Bronchial epithelial cell (primary cell): ENCODE measurements at places on chromosomes 3 and 15. TPM values are rescaled to one million over a fixed set of nuclear protein-coding genes. Genes with fewer than 3 reads are reported as not detected.

KNL1 gene
- total RNA-seq = 0.53 and 1.0 TPM in 2 replicates

CYP8B1 gene
- total RNA-seq = not detected in 2 replicates

GABRA5 gene
- not detected in 2 replicates for total RNA-seq

SLC28A2 gene
- not detected in 2 replicates for total RNA-seq

CPEB1 gene
- total RNA-seq = under 0.01 TPM in 2 replicates

PLCH1 gene
- total RNA-seq = 0.13 and 0.26 TPM in 2 replicates

PRR20G gene
- total RNA-seq = not detected in 2 replicates

PLA1A gene
- total RNA-seq = not detected in 2 replicates

LEKR1 gene
- under 0.01 and 0.64 TPM in 2 replicates for total RNA-seq

PDZRN3 gene
- total RNA-seq = 0.77 and 0.79 TPM in 2 replicates

PROS1 gene
- total RNA-seq = 4.2 and 6.0 TPM in 2 replicates

CLASP2 gene
- total RNA-seq = 43.4 and 59.5 TPM in 2 replicates

RBPMS2 gene
- total RNA-seq = not detected in 2 replicates

ACSBG1 gene
- total RNA-seq = not detected in 2 replicates

SERINC4 gene
- total RNA-seq = 0.13 TPM in 1 of 2 replicates, not detected in the other

ZNF501 gene
- total RNA-seq = 5.5 and 6.8 TPM in 2 replicates

SYNPR gene
- not detected in 2 replicates for total RNA-seq

CD276 gene
- total RNA-seq = 14.5 and 21.9 TPM in 2 replicates

TPRG1 gene
- 1.6 and 2.4 TPM in 2 replicates for total RNA-seq

FES gene
- total RNA-seq = 2.6 and 3.2 TPM in 2 replicates

CX3CR1 gene
- not detected in 2 replicates for total RNA-seq

NOX5 gene
- total RNA-seq = under 0.01 TPM in 1 of 2 replicates, not detected in the other

PARP14 gene
- total RNA-seq = 13.2 and 23.0 TPM in 2 replicates

GOLGA8M gene
- total RNA-seq = 0.13 TPM in 1 of 2 replicates, not detected in the other

GPR171 gene
- not detected in 2 replicates for total RNA-seq

CYFIP1 gene
- 59.5 and 61.4 TPM in 2 replicates for total RNA-seq

TRPM1 gene
- under 0.01 and 0.13 TPM in 2 replicates for total RNA-seq

PLA2G4D gene
- under 0.01 TPM in 2 replicates for total RNA-seq

AHSG gene
- 0.13 TPM in 1 of 2 replicates, not detected in the other for total RNA-seq

LINGO1 gene
- not detected in 2 replicates for total RNA-seq

CFAP20DC gene
- total RNA-seq = 6.7 and 6.8 TPM in 2 replicates

FBXO40 gene
- total RNA-seq = not detected in 2 replicates

DLL4 gene
- 0.13 TPM in 1 of 2 replicates, not detected in the other for total RNA-seq

TERC gene
- total RNA-seq = 118 and 346 TPM in 2 replicates

RAB6B gene
- total RNA-seq = under 0.01 and 0.13 TPM in 2 replicates

LRRK1 gene
- 4.2 TPM in 2 replicates for total RNA-seq

PLSCR5 gene
- not detected in 2 replicates for total RNA-seq

SEMA4B gene
- total RNA-seq = 90.6 and 156 TPM in 2 replicates

SPTBN5 gene
- total RNA-seq = 0.51 and 0.53 TPM in 2 replicates

KLF15 gene
- total RNA-seq = 0.26 and 3.4 TPM in 2 replicates

SSUH2 gene
- 0.13 and 0.26 TPM in 2 replicates for total RNA-seq

ZNF80 gene
- total RNA-seq = not detected in 2 replicates

CPA3 gene
- total RNA-seq = not detected in 2 replicates

GPR27 gene
- 0.38 and 0.53 TPM in 2 replicates for total RNA-seq

SCN11A gene
- not detected in 2 replicates for total RNA-seq

RETNLB gene
- total RNA-seq = not detected in 2 replicates

CHP1 gene
- 63.6 and 75.8 TPM in 2 replicates for total RNA-seq

CPNE9 gene
- total RNA-seq = not detected in 2 replicates
